ENCODE measurements at places on chromosomes 2 and 18.

- DNase-seq = no peak
Observed at GRCh38 chr2:171787333-171788072, 100.2 kb downstream of the DYNC1I2 start.

GRCh38 chr2:119028327-119029174, 86.6 kb downstream of the MARCO start:
- no peak for DNase-seq

DNA sequence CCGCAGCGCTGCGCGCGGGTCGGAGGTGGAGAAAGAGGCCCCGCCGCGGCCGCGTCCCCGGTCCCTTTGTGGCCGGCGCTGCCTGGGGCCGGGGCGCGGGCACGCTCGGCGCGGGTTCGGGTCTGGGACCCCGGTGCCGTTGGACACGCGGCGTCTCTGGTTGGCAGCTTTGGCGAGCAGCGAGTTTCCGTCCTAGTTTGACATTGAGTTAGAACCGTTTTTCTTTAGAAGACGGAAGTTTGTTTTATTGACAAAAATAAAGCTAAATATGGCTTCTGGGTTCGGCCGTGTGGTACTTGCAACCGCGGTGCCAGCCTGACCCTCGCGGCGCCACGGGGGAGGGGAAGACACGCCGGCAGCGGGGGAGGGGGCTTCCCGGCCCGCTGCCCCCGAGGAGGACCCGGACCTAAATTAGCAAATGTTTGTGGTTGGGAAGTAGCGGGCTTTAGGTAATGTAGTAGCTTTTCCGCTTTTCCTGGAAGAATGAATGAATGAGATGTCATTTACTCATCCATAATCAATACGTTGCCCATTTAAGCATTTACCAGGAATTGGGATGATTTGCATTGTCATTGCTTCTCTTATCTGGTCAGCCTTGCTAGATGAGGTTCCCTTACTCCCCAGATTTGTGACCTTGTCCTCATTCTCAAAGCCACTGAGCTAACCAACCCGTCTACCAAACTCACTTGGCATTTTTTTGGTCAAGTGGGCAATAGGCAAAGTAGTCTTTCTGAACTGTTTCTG, 530 bp downstream of the GALNT1 start:
- DNase-seq = no peak

- DNase-seq = no peak
Observed at GRCh38 chr2:142870526-142870925, 6.9 kb upstream of the KYNU start.

DNA sequence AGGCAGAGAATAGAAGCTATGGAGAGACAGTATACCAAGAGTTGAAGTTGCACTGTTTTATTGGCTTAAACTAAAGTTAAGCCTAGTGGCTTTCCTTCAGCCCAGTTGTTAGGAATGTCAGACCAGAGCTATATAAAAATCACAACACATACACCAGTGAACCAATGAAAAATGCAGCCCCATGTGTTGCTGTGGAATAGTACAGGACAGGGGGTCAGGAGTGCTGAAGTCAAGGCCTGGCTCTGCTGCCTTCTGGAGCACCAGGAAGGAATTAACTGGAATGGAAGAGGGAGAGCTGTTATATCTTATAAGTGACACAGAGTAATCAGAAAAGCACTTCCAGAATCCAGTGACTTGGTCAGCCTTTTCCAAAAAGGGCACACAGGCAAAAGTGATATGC, 58.9 kb downstream of the OSR1 start:
- no peak for DNase-seq

- DNase-seq = no peak
Observed at GRCh38 chr2:166240387-166241313, 112.8 kb upstream of the SCN1A start.

GRCh38 chr2:8653485-8653884, 28.4 kb upstream of the ID2 start:
- DNase-seq = no peak

GRCh38 chr18:3306391-3306790, 44.5 kb downstream of the MYL12B start:
- DNase-seq = no peak
